ENCODE measurements at places on chromosomes 3 and 15.

GRCh38 chr15:77342807-77343206 lies 77.1 kb downstream of the PEAK1 start:
- no peak for DNase-seq

DNA sequence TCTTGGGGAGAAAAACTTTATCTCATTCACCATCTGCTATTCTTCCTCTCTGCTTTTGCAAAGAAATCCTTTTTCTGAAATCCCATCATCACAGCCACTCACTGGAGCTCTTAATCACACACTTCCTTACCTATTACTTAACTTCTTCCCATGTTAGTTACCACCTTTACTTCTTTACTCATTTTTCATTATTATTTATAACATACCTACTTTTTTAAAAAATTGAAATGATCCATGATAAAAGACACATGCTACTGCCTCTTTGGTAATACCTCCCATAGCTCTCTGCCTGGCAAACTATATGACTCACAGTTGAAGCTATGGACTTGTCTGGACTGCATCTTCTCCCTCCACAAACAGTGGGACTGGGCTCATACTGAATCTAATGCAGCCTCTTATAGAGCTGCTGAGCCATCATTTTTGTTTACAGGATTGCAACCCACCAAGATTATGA lies 150.3 kb downstream of the TNIK start:
- no peak for DNase-seq

DNA sequence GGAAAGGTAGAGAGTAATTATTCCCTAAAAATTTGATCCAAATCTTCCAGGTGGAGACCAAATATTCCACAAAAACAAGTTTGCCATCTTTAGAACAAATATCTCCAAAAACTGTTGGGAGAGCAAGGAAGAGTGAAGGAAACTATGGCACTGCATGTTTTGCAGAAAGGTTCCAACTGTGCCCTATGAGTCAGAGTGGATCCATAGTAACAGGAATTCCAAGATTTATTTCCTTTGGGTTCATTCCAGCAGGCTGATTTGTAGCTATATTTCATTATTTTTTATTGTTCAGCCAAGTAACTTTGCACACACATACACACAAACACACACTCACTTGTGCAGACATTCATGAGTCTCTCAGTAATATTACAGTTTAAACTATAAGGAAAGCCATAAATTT lies 459.7 kb upstream of the EPHA6 start:
- DNase-seq: no peak

DNA sequence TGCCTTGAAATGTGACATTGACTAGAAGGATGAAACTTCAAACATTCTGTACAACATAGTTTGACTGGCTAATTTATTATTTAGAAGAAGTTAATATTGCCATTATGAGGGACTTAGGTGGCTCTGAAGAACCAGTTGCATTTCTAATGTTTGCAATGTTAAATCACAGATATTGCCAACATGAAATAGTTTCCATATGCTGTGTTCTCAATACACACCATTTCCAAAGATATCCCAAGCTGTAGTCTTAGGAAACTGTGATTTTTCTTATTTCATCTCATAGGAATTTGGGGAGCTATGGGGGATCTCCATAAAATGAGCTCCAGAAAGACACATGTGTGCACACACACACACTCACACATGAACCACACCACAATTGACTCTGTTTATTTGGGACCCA lies 36.3 kb downstream of the ALG1L2 start:
- DNase-seq: no peak

- no peak for DNase-seq
Observed at GRCh38 chr3:105938806-105939205, 70.0 kb upstream of the CBLB start.

GRCh38 chr15:35963326-35963725 lies 417.4 kb upstream of the DPH6 start:
- no peak for DNase-seq

- no peak for DNase-seq
Observed at GRCh38 chr3:37862219-37862902, 681 bp downstream of the CTDSPL start.

DNA sequence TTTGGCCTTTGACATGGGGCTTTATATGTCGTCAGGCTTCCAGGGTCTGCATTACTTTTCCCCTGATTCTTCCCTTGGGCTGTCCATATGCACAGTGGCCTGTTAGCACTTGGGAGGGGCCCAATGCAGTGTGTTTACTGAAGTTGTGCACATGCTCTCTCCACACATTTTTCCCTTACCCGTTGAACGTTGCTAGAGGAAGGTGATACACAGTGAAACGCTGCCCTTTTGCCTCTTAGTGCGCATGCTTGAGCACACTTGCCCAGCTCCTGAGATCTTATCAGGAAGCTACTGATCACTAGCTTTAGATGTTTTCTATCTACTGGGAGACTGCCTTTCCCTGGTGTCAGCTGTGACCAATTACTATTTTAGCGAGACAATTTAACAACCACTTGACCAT lies 1198.0 kb downstream of the ROBO1 start:
- no peak for DNase-seq

DNA sequence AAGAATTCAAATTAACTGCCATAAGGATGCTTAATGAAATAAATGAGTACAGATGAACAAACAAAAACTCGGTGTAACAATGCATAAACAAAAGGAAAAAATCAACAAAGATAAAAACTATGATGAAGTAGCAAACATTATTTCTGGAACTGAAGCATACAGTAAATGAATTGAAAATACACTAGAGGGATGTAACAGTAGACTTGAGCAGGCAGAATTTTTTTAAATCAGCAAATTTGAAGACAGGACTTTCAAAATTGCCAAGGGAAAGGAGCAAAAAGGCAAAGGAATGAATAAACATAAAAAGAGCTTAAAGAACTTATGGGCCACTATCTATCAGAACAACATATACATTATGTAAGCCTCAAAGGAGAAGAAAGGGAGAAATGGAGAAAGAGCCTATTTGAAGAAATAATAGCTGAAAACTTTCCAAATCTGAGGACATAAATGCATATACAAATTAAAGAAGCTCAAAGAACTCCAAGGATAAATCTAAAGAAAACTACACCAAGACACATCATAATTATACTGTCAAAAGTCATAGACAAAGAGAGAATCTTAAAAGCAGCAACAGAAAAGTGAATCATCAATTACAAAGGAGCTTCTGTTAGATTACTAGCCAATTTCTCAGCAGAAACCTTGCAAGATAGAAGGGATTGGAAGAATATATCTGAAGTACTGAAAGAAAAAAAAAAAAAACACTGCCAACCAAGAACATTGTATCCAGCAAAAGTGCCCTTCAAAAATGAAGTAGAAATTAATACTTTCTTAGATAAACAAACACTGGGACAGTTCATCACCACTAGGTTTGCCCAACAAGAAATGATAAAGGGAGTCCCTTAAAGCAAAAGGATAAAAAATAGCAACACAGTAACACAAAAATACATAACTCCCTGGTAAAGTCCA lies 15.5 kb downstream of the TOP2B start:
- DNase-seq: no peak

DNA sequence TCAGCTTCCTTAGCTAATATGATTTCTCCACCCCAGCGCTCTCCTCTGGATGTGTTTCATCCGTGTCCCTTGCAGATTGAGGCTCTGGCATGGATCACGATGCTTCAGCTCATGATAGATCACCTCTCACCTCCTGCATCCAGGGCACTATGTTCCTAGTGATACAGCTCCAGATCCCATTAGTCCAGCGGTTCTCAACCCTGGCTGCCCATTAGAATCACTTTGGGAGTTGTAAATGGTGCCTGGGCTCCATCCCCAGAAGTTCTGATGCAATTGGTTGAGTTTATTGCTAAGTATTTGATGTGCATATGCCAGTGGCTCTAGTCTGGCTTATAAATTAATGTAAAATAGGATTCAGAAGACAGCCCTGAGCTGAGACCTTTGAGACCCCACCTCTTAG lies 34.5 kb downstream of the INSYN1 start:
- DNase-seq: no peak

DNA sequence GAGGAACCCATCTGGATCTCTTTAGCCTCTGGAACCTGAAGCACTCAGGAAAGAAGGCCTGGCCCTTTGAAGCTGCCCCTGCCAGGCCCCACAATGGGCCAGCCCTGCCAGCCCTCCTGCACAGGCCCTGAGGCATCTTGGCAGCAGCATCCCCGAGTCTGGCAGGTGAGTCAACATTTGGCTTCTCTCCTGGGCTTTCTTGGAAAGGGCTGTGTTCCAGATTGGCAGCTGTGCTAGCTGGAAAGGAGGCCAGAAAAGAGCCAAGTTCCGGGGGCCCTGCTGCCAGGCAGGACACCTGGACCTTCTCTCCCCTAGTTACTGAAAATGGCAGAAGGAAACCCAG lies 187.2 kb downstream of the SHQ1 start:
- no peak for DNase-seq

DNA sequence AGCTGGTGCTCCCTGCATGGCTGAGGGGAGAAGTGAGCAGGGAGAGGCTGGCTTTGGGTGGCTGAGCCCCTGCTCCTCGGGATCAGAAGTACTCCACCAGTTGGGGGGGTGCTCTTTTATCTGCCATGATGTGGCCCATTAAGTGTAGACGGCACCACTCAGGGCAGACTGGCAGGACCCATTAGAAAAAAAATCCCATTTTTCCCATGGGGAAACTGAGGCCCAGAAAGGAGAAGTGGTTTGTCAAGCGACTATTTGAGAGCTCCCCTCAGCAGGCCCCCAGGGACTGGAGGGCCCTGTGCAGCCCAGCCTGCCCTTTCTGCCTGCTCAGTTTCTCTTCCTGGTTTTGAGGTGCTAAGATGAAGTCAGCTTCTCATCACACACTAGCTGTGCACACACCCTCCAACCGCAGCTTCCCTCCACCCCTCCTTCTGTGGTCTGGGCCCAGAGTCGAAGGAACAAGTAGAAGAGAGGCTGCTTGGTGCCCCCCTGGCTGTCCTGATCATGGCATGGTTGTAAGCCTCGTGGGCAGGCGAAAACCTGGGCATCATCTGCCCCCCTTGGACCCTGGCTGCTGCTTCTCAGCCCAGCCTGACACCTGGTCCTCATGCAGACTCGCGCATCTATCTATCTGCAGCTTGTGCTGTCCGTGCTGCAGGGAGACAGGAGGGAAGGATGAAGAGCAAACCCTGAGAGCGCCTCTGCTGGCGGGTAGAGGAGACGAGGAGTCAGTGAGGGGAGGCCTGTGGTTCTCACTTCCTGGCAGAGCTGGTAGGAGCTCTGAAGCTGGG lies 5.6 kb downstream of the CSK start:
- peak; percentile 80 for DNase-seq

DNA sequence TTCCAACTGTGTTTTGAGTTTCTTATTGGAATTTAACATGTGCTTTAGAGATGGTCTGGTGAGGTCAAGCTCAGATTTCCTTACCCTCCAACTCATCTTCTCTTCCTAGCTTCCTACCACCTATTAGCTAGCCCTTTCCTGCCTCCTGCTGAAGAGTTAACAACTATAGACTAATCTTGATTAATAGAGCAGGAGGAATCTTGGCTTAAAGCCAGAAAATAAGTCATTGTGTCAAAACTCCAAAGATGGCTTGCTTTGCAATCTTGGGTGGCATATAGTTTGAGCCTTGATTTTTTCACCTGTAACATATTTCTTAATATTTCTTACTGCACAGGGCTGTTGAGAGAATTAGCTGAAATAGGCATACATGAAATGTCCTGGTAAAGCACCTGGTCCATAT lies 27.3 kb downstream of the BCL2L10 start:
- DNase-seq: no peak

GRCh38 chr3:139561959-139562676 lies 22.6 kb upstream of the RBP1 start:
- DNase-seq: no peak

- no peak for DNase-seq
Observed at GRCh38 chr15:98870788-98871187, 136.8 kb downstream of the PGPEP1L start.

- no peak for DNase-seq
Observed at GRCh38 chr3:36446276-36446675, 66.0 kb downstream of the STAC start.
